Body of pancreas (tissue), 4 donors: ENCODE measurements at places on chromosomes 7 and 10.

DNA sequence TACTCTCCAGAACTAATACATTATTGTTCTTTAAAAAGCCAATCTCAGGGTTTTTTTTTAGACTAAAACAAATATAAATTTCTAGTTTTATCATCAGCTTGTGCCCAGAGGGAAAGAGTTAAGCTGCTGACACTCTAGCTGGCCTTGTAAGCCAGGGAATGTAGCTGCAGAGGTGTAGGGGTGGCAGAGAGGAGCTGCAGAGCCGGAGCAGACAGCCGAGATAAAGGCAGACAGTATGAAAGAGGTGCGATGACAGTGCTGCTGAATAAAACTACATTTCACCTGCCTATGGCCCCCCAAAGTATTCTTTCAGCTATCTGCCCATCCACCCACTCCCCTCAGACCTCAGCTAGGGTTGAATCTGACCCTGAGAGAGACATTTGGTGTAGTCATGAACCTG, 653.7 kb upstream of the ZWINT start:
- DNase-seq = no peak

DNA sequence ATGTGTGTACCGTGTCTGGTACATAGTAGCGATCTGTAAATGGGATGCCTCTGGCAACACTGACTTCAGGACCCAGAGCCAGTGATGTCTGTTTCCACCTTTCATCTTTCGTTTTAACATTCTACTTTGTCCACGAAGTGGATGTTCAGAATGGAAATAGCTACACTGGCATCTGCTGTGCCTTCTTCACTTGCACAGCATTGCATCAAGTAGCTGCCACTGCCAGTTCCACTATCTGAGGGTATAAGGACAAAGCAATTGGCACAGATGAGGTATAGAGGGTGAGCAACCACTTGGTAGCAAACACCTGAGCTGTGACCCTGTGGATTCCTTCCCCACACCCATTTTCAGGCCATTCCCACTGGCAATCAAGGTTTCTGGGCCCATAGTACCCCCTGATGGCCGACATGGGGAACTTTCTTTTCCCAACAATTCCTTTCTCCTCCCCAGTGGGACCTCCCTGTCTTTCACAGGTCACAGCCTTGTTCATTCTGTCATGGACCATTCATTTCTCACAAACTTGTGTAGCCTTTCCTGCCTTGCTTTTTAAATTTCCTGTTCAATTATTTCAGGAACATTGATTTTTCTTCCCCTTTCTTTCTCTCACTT, 4.0 kb downstream of the ITGA8 start:
- DNase-seq = no peak

DNA sequence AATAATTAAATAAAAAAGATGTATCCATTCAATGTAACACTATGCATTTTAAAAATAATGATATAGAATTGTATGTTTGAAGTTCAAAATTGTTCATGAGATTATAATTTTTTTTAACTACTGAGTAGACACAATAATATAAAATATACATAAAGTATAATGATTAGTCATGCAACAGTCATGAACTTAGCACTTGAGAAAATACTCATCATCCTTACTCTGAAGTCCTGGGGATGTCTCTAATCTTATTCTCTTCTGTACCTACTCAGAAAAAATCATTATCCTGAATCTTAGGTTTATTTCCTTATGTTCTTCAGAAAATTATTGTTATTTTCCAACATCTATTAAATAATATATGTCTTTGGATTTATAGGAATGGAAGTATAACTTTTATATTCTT, 26.4 kb upstream of the IKZF1 start:
- DNase-seq = no peak

DNA sequence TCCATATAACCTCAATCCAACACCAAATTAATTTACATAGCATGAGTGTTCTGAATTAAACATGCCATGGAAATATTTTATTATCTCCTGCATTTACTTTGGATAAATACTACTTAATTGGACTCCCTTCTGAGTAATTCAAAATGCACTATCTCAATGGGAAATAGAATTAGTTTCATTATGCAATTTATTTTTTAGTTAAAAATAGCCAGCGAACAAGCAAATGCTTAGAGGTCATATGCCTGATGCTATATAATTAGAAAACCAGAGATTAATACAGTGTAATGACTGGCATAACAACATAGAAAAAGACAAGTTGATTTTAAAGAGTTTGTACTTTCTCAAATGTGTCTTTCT, 161.0 kb upstream of the LAMB4 start:
- DNase-seq = no peak

GRCh38 chr7:81268551-81268950, 349.7 kb upstream of the SEMA3C start:
- DNase-seq = no peak

DNA sequence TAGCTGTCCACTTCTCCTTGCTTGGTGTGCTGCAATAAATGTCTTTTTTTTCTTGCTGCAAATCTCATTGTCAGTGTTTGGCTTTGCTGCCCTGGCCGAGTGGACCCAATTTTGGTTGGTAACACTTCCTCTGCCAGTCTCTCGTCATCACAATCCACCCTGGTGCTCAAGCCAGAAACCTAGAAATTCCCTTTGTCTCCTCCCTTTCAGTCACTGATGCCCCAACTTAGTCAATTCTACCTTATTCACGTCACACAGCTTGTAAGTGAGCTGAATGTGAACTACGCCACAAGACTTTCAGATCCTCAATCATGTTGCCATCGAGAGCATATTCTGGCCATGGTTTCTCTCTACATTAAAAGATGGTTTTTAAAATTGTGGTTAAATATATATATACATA, 13.0 kb upstream of the FRA10AC1 start:
- no peak for DNase-seq

DNA sequence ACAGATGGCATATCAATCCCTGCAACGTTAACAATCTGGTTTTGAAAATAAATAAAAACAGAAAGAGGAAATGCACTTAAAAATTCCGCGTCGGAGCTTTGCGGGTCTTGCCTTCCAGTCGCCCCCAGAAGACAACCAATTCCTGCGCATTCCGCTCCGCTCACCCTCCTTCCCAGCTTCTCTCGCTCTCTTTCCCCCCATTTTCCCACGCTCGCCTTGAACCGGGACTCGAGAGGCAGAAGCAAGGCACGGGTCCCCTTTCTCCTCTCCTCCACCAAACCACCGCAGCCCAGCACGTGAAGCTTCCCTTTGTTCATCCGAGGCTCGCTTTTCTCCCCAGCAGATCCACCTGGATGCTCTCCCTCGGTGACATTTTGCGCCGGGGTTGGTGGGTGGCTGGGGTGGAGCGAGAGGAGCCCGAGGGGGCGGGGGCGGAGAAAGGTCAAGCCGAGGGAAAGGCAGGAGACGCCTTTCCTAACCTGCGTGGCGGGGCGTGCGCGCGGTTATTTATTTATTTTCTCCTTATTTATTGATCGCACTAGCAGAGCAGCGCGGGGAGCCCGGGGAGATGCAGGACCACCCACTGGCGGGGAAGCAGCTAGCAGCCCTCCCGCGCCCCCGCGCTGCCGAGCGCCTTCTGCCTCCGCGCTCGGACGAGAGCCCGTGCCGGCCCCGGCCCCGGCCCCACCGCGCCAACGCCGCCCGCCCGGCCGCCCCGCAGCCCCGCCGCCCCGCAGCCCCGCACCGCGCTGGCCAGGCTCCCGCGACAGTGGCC, at the start of gene KCND2:
Gene KCND2 (plus strand): TSS at position 475 of the 775 bp plus-strand sequence.
- DNase-seq = no peak

DNA sequence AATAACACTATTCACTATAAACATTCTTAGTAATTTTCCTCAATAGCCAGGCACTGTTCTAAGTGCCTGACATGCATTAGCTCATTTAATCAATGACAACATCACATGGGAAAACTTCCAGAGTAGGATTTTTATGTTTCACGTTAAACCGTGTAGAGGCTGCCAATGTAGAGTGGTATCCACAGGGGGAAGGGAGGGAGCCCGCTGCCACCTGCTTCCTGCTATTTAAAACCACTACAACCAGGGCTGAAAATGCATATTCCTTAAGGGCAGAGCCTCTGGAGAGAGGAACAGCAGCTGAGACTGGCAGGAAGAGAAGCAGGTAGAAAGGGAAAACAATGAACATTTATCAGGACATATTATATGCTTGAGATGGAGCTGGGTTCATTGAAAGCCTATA, 684.3 kb upstream of the AUTS2 start:
- DNase-seq = no peak

DNA sequence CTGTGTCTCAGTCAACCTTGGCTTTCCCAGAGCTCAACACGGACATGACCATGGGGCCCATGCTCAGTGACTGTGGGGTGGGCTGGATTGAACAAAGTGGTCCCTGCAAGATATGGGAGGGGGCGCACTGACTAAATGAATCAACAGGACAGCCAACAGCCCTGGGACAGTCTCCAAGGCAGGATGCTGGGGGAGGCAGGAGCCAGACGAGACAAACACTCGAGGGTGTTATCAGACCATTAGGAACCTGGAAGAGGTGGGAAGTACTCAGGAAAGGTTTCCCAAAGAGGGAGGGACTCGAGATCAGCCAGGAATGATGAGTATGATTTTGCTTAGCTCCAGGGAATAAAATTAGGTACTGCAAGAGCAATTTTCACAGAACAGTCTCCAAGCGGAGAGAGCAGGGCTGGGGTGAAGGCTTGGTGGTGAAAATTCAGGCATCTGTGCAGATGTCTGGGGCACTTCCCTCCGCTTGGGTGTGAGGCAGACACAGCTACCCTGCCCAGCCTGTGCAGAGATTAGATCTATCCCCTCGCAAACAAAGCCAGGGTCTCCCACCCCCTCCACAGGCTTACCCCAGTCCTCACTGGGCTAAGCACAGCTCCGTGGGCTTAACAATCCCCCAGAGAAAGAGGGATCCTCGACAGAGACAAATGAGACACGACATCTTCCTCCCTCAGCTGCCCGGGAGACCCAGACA, 261.1 kb upstream of the ZMIZ1 start:
- DNase-seq = no peak

- DNase-seq = peak; percentile 30
Observed at GRCh38 chr7:22301790-22302189, 55.2 kb downstream of the RAPGEF5 start.

GRCh38 chr10:132792796-132793195, 6.8 kb upstream of the NKX6-2 start:
- no peak for DNase-seq

DNA sequence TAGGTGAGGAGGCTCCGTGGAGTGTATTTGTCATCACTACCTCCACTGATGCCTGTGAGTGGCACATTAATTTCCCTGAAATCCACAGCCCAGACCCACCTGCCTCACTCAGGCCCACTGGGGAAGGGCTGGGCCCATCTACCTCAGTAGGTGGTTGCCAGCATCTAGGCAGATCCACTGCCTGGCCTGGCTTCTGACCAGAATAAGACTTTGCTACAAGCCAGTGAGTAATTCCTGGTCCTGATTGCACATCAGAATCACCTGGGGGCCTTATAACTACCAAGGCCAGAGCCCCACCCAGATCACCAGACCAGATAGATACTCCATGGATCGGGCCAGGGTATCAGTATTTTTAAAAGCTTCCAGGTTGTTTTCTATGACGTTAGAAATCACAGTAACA, 37.5 kb upstream of the PLEKHA1 start:
- no peak for DNase-seq

- no peak for DNase-seq
Observed at GRCh38 chr10:89245802-89246201, 5.8 kb downstream of the LIPA start.

GRCh38 chr10:130737186-130737585, 574.3 kb downstream of the TCERG1L start:
- no peak for DNase-seq
